Stimulated activated CD8-positive, alpha-beta memory T cell treated with anti-CD3 and anti-CD28 coated beads, Interleukin-7, amount 100 ng/mL, for 24 hours (primary cell): ENCODE measurements at places on chromosomes 6 and 20.

DNA sequence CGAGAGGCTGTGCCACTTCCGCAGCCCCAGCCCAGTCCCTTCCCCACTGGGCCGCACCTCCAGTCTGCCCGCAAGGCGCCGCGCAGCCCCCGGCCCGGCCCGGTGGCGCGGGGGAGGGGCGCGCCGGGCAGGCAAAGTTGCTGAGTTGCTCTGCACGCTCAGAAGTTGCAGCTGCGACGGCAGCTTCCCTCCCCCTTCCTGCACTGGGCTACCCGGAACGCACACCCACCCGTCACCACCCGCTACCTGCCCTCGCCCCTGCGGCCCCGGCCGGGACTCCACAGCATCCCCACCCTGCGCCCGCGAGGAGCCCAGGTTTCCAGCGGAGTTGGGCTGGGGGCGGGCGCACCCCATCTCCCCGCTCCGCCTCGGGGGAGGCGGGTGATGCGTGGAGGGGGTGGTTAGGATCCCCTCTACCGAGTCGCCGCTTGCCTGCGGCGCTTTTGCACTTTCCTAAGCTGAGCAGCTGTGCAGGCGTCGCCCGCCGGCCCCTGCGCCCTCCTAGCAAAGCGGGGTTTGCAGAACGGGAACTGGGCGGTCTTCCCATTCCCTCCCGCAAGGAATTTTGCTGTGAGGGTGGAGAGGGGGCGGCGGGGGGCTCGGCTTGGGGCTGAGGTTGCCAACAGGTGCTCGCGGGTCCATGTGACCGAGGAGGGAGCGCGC, 55.9 kb upstream of the RREB1 start:
- no peak for DNase-seq

GRCh38 chr6:152600022-152600421, 37.1 kb downstream of the SYNE1 start:
- no peak for DNase-seq

DNA sequence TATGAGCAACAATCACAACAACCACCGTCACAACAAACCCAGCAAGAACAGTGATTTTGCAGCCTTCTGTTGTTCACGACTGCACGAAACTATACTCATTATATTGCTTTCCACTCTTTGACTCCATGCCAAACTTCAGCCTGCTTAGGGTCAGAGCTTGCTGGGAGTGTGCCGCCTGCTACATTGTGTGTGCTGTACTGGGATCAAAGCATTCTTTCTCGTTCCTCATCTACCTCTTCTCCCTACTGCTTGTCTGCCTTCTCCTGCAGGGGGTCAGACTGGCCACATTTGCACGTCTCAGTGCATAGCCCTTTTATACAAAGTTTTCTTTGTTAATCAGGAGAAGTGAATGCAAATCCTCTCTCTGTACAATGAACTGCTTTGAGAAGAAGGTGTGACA, 401.6 kb upstream of the CITED2 start:
- DNase-seq, result no peak

- DNase-seq, result no peak
Observed at GRCh38 chr20:61977419-61977786, 88.3 kb downstream of the TAF4 start.

DNA sequence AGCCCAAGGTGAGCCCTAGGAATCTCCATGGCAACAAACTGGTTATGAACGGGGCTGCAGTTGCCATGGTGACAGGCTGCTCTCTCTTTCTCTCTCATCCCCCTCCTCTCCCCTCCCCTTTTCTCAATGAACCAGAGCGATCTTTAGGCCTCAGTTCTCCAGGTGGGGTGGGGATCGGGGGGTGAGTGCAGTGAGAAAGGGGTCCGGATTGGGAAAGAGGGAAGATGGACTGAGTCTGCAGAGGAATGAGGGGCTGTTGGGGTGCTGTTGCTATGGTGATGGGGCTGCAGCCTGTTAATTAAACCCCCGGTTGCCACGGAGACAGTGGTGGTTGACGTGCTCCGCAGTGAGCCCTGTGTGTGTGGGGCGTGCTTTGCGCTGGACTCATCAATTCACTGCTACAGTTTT, 3.6 kb upstream of the SLC12A5 start:
- DNase-seq, result no peak

DNA sequence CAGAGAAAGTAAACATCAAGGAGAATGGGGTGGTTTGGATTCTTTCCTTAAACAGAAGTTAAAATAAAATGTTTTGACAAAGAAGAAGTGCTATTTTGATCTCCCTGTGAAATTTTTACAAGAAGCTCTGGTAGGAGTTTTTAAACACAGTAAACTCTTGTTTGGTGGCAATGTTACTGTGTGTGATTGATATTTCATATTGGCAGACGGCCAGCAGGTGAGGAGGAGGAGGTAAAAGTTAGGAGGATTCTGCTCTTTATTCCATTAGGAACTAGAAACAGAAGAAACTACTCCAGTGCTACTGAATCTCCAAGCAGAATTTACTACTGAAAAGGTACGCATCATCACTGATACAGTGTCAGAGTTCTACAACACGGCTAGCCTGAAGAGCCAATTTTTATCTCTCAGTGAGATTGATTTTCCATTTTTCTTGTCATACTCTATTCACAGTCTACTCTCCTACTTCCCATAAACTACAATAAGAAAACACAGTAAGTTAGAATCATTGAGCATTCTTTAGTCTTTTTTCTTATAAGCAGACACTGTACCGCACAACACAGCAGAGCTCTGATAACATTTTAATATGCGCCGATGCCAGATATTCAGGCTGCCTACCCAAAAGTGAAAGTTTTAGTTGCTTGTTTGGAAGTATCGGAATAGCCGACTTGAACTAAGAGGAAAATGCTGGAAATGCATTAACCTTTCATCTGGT, 21.2 kb upstream of the AFDN start:
- no peak for DNase-seq

- DNase-seq, result no peak
Observed at GRCh38 chr6:46015119-46015968, at the start of gene CLIC5. Gene CLIC5 (minus strand): TSS chr6:46015860. CDS start chr6:46015542, 318 bp downstream.

DNA sequence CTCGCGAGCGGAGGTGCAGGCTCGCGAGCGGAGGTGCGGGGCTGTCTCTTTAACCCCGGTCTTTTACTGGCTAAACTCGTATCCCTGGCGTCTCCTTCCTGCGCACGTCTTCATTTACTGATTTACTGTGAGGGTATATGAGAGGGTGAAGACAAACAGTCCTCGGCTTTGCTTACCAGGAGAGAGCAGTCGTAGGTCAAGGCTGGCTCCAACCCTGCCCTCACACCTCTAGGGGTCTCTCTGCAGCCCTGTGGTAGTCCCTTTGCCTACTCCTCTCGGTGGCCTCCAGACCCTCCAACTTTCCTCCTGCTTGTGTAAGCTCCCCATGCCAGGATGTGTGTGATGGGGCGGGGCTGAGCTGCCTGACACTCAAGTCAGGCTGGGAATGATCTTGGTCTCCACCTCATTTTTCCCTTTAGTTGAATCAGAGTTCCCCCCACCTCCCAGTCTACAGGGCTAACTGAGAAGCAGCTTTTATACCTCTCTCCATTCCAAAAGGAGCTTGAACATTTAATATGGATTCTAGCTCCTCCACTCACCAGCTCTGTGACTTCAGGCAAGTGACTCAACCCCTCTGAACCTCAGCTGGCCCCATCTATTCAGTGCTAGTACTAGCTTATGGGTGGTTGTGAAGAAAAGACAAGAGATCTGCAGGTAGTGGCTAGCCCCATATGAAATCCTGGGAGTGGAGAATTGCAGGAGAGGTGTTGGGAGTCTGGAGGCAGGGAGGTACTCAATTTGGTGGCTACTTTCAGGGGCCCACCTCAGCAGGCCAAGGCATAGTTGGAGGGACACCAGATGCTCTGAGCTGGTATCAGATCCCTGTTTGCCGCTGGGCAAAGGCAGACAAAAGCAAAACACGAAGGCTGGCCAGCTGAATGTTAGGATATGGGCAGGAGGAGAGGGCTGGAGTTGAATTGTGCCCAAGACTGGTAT, 902 bp downstream of the SLC29A1 start:
- DNase-seq, result no peak

DNA sequence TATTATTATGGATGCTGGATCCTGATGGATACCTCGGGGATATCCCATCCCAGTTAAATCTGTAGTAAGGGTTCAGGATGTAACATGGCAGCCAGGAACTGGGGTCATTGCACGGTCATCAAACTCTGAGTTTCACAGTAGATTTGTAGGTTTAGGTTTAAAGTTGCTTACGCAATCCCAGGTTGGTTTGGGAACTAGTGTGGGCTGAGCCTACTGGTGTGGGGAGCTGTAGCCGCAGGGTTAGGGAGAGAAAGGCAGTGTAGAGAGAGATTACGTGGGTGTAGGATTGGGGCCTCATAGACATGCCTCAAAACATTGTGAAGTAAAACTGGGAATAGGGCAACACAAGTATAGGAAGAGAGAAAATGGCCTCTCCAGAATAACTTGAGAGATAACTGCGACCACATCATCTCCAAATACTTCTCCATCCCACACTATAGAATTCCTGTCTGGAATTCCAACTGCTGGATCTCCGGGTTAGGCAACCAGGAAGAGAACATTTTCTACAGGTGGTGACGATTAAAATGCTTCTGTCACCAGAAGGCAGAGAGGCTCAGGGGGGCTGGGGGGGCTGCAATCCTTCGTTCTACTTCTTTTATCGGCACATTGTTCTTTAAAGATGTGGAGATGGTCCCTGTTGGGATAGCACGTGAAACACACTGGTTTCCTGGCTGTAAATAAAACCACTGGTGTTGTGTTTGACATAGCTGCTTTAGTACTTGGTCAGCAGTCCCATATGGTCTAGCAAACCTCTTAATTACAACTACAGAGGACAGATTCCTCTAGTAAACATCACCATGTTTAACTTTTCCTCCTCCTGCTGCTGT, 44.9 kb upstream of the TMEM170B start:
- no peak for DNase-seq

GRCh38 chr6:144131248-144131709, 19.0 kb upstream of the STX11 start:
- no peak for DNase-seq

DNA sequence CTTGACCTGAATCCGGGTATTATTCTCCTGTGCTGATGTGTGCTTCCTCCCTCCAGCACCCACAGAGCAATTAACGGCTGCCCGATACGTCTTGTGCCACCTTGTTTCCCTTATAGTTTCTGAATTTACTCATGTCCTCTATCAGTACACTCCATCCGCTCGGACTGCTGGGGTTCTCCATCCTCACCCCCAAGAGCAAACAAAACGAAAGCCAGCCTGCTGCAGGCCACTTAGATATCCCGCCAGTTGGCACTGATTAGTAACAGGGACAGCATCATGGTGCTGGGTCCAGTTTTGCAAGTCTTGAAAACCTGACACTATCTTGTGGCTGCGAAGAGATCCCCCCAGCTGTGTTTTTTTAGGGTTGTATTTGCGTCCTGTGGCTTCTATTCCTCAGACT, 71.8 kb downstream of the SSR1 start:
- no peak for DNase-seq

GRCh38 chr20:49831022-49831769, 18.6 kb downstream of the SLC9A8 start:
- DNase-seq, result no peak

GRCh38 chr20:63060057-63060991, 53.6 kb upstream of the BHLHE23 start:
- DNase-seq, result no peak

DNA sequence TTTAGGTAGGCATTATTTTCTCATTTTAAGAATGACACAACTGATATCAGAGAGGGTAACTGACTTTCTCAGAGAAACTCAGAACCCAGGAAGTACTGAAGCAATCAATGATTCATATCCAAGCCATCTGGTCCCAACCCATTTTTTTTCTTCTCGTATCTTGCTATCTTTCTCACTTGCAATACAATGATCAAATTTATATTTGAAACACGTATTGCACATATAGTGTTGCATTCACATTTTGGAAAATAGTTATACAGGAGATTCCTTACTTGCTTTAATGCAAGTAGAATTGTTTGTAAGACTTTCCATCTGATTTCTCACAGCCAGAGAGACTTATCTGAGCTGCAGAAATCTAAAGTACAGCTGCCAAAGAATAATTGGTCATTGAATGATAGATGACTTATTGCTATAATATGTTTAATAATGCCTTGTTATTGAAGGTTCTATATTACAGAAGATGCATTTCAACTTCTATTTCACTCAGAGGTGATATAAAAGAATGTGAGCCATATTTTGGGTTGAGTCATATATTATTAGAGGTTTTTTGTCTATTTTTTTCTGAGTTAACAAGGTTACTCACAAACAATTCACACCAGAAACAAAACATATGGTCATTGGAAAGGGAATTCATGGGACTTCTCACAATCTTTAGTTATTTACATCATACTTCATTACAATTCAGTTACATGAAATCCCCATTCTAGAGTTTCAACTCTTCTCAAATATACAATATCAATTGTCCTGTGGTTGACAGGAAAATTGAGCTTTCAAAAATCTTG, 337.5 kb upstream of the CITED2 start:
- DNase-seq, result no peak

GRCh38 chr6:2081155-2082138, 164.0 kb downstream of the GMDS start:
- no peak for DNase-seq

DNA sequence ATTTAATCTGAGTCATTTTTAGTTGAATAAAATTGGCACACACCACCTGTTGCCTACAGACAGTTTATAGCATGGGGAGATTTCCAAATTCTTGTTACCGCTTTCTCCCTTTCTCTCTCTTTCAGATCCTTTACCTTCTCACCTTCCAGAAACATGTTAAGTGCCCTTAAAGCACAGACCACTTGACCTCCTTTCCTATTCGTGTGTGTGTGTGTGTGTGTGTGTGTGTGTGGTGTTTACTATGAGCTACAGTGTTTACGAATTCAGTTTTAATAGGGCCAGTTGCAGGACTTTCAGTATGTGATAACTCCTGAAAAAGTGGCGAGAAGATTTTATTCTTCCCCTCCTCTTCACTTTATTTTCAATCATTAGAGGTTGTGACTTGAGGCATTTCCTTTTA, 258.1 kb downstream of the BMP2 start:
- no peak for DNase-seq

DNA sequence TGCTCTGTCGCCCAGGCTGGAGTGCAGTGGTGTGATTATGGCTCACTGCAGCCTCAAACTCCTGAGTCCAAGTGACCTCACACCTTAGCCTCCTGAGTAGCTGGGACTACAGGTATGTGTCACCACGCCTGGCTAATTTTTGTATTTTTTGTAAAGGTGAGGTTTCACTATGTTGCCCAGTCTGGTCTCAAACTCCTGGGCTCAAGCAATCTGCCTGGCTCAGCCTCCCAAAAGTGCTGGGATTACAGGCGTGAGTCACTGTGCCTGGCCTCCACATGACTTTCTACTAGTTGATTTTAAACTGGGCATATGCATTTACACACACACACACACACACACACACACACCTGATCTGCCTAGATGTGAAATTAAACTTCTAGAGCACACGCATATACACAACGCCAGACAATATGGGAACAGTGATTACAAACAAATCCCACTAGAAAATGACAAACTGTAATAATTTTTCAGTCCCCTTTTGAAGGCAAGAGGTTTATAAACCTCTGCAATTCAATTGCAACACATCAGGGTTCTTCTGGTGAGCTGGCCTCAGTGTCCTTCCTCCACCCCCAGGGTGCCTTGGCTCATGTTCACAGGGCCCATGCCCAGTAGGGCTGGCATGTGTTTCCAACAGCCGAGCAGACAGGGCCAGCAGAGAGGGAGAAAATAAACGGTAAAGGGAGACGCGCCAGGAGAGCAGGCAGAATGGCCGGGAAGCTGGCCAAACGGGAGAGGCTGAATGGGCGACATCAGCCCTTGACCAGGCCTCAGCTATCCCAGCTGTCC, 31.2 kb downstream of the PARD6B start:
- DNase-seq, result no peak
